NCI-H1417 treated with DMSO at 0.1 percent for 48 hours (cell line): ENCODE measurements at places on chromosomes 2 and 18.

GRCh38 chr18:61225336-61225735 lies 107.9 kb upstream of the CDH20 start:
- no peak for DNase-seq

GRCh38 chr2:208006833-208007232 lies 18.5 kb downstream of the PLEKHM3 start:
- DNase-seq: no peak

GRCh38 chr2:59899692-59900091 lies 653.8 kb downstream of the BCL11A start:
- no peak for DNase-seq

DNA sequence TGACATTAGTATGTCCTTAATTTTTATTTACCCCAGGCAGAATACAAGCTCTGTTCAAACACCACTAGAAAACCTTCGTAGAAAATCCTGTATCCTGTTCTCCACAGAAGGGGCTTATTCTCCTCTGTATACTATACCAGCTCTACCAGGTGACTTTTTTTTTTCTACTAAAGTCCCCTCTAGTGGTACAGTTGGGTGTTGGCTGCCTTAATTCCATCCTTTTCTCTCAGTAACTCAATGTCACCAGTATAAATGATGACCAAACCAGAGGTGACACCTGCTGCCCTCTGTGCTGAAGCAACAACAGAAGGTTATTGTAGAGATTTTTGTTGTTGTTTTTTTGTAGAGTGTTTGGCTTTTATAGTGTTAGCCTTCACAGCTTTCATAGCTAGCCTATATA lies 1322.0 kb downstream of the LRP1B start:
- no peak for DNase-seq

DNA sequence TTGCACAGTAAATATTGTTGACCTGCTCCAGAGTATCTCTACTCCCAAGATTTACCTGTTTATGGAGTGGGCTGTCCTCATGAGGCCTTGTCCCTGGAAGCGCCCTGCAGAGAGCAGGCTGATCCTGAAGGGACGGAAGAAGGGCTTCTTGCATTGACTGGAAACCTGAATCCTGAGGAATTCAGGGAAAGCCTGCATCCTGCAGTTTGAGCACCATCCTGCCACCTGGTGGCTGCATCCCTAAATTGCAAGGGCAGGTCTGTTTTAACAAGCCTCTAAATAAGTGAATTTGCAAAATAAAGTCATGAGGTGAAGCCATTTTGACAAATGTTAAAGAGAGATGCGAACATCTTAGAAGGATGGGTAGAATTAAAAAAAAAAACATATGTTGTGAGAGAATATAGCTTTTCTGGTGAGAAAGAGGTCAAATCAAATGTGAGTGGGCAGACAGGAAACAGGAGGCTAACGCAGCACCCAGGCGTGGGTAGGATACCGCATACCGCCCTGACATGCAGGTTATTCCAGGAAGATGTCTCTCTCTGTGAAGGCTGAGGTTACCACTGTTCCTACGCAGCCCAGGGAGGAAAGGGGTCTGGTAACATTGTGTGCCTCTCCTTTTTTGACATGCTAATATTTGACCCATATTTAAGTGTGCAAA lies 754.9 kb downstream of the RNF144A start:
- no peak for DNase-seq

GRCh38 chr2:49222975-49223528 lies 68.7 kb upstream of the FSHR start:
- no peak for DNase-seq

- DNase-seq: no peak
Observed at GRCh38 chr2:237695201-237695780, 67.9 kb downstream of the LRRFIP1 start.

DNA sequence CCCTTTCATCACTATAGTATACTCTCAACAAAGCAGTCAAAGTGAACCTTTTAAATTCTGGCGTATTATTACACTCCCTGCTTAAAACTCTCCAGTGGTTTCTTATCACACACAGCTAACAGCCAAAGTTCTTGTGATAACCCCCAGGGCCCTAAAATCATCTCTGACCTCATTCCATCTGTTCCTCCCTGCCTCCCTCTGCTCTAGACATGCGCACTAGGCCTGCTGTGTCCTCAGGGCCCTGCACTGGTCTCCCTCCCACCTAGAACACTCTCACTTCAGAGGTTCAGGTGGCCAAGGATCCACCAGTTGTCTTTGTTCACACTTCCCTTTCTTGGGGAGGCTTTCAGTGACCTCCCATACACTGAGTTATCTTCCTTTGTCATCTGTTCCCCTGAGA lies 603.4 kb downstream of the DSC3 start:
- no peak for DNase-seq

GRCh38 chr18:13268158-13269012 lies 49.8 kb downstream of the LDLRAD4 start:
- DNase-seq: no peak
